CD8-positive, alpha-beta T cell (primary cell): ENCODE measurements at places on chromosomes 16 and 17.

GRCh38 chr16:83501481-83501880 lies 306.3 kb upstream of the HSBP1 start:
- DNase-seq: no peak

DNA sequence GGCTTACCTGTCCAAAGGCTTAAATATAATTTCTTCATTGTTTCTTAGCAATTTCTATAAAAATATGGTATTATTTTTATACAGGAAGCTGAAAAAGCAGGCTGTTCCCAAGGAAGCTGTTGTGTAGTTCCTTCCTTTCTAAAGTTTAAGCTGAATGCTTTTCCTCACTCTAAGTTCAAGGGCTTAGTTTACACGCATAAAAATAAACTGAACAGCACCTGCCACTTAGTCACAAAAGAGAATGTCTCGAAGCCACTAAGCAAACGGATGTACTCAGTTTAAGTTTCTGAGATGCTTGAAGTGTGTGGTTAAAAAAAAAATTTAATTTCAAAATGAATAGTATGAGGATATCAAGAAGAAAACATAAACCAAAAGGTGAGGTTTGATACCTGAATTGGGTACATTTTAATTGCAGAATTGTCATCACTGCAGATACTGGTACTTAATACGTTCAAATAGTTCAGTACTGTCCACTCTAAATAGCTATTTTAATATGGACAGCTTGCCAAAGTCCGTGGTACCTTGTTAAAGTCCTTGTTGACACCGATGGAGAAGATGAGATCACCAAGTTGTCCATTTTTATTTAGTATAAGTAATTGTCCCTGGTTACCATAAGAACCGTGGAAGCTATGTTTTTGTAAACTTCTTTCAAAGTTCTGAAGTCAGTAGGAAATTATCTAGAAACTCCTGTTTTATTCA lies 38.1 kb downstream of the MRTFB start:
- no peak for DNase-seq

GRCh38 chr17:76956846-76957540 lies 88.8 kb downstream of the MGAT5B start:
- DNase-seq: no peak

DNA sequence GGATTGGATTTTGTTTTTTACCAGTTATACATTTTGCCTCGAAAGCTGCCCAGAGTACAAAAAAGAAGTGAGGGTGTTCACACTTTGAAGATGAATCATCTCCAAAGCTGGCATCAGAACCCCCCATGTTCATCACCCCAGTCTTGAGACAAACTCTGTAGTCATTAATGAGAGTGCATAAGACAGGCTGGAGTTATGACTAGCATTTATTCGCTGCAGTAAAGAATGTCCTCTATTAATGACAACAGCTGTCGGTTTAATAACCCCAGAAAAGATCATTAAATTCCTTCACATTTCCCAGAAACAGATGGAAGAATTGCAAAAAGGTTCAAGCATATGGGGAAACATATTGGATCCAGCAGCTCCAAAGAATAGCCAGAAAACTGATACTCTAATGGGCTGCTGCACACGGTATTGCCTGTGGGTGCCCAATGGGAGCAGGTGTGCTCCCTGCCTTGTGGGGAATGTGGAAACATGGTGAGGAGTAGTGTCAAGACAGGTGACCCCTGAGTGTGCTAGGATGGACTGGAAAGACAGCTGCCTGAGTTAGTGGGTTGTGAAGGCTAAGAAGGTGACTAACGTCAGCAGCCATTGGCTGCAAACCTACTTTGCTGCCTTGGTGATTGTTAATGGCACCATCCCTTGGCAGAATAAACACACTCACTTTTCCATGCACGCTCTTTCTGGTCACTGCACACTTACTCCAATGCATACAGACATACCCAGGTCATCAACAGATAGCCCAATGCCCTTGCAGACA lies 81.9 kb downstream of the AIPL1 start:
- DNase-seq: no peak

GRCh38 chr16:52592778-52593177 lies 45.8 kb upstream of the TOX3 start:
- no peak for DNase-seq

- DNase-seq: no peak
These were observed 44.0 kb downstream of the HLF start for GRCh38 chr17:55308613-55309391.

GRCh38 chr17:42438600-42439567 lies 15.8 kb upstream of the CAVIN1 start:
- peak; percentile 68 for DNase-seq

- no peak for DNase-seq
These were observed 33.0 kb downstream of the MPRIP start for GRCh38 chr17:17075125-17075781.

- DNase-seq: no peak
These were observed 53.2 kb upstream of the TRAP1 start for GRCh38 chr16:3770530-3770929.

- no peak for DNase-seq
These were observed 29.1 kb downstream of the EFCAB13 start for GRCh38 chr17:47352848-47353247.

GRCh38 chr17:8776881-8777280 lies 18.5 kb upstream of the SPDYE4 start:
- DNase-seq: no peak

DNA sequence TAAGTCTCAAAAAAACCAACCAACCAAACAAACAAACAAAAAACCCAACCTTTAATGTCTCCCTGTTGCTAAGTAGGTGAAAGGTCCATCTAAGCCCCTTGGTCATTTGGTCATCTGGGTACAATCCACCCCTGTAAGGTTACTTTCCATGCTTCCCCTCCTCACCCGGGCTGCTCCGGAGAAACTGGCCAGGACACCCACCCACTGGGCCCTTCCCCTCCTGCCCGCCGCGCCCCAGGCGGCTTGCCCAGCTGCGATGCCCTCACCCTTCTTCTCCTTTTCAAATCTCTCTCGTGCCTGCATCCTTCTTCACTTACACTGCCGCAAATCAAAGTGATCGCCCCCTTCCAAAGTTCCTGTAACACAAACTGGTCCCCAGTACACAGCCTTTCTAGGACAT lies 2.0 kb downstream of the NTAN1 start:
- DNase-seq: no peak

GRCh38 chr17:78954684-78955083 lies 25.0 kb downstream of the LGALS3BP start:
- no peak for DNase-seq

GRCh38 chr17:8695916-8696415 lies 48.7 kb downstream of the CCDC42 start:
- DNase-seq: no peak

DNA sequence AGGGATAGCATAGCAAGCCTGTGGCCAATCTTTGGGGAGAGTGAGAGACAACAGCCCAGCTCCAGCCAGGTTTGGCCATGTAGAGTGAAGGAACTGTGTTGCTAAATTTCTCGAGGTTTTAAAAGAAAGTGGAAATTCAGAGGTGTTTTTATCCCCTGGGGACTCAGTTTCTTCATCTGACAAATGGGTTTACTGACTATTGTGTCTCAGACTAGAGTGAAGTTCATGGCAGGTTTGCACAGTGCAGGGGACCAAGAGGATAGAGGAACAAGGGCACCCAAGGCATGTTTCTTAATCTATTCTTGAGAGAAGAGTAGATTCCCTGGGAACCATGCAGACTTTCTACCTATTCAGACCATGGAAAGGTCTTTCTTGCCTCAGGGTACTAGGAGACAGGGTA lies 555.8 kb upstream of the C16orf82 start:
- no peak for DNase-seq

DNA sequence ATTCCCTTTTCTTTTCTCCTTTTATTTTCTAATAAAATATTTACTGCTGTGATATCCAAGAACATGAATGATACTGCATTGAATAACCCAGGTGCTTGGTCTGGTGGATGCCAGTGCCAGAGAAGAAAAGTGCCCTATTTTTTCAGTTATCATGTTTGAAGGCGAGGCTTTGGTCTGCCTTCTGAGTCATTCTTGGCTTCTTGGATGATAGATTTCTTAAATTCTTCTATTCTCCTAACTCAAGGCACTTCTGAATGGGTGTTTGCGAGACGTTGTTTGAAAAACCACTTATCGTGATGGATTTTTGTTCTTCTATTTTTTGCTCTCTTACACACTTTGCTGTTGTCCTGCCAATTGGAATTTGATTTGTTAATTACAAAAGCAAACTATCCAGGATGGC lies 66.7 kb downstream of the FTO start:
- no peak for DNase-seq

DNA sequence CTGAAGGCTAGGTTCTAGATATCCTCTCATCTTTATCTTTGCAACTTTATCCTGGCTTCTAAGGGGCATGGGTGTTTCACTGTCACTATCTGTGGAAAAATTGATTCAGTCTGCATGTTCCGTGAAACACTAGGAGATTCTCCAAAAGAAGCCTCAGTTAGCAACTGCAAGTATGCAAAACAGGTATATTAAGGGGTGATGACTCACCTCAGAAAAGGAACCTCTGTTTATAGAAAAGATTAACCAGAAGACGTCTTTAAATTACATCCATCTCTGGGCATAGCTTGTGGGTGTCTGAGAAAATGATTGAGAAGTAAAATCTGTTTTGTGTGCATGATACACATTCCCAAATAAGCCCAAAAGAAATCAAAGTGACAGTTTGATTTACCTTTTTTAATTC lies 353.8 kb upstream of the HSBP1 start:
- no peak for DNase-seq

- DNase-seq: no peak
These were observed 18.1 kb upstream of the ABCA8 start for GRCh38 chr17:68973098-68973846.

- DNase-seq: no peak
These were observed 9.6 kb downstream of the FLOT2 start for GRCh38 chr17:28887871-28888471.

GRCh38 chr17:7477392-7478275 lies 1.8 kb downstream of the ZBTB4 start:
- peak; percentile 85 for DNase-seq

DNA sequence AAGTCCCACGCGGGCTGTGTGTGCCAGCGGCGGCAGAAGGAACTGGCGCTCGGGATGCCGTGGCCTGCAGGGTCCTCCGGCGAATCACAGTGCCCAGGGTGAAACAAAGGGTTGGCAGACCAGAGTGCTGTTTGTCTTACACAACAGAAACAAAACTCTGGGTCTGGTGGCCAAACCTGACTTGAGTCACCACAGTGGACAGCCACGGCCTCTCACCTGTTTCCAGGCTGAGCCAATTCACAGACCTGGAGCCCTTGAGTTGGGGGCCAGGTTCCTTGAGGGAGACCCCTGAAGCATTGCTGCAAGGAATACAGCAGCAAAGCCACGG lies 2.1 kb upstream of the CHMP6 start:
- no peak for DNase-seq

DNA sequence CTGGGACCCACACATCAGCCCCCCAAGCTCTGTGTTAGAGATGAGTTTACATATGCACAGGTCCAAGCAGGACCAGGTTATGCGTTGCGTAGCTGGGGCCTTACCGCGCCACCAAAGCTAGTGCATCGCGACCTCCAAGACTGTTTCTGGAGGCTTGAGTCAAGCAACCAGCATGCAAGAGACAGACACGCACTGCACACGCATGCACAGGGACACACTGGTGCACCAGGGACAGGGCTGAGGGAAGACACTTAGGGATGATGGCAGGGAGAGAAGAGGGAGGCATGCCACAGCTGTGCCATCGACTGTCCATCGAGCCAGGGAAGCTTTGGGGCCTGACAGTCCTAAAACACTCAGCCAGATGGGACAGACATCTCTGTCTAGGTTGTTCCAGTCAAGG lies 72.8 kb downstream of the MYH11 start:
- DNase-seq: no peak

DNA sequence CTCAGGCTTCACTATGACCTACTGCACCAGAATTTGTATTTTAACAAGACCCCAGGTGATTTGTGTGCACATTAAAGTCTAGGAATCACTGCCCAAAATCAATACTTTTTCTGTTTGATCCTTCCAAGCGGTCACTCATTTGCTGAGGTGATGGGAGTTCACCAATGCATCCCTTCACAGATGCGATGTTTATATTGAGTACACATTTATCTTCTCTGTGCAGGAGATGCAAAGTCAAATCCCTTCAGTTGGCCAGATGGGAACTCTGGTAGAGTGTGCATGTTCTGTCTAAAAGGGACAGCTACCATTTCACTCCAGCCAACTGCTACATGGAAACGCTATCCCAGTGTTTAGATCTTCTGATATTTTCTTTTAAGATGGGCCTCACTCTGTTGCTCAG lies 122.6 kb upstream of the HS3ST2 start:
- no peak for DNase-seq

- no peak for DNase-seq
These were observed 9.8 kb downstream of the TMEM208 start for GRCh38 chr16:67236563-67237395.

DNA sequence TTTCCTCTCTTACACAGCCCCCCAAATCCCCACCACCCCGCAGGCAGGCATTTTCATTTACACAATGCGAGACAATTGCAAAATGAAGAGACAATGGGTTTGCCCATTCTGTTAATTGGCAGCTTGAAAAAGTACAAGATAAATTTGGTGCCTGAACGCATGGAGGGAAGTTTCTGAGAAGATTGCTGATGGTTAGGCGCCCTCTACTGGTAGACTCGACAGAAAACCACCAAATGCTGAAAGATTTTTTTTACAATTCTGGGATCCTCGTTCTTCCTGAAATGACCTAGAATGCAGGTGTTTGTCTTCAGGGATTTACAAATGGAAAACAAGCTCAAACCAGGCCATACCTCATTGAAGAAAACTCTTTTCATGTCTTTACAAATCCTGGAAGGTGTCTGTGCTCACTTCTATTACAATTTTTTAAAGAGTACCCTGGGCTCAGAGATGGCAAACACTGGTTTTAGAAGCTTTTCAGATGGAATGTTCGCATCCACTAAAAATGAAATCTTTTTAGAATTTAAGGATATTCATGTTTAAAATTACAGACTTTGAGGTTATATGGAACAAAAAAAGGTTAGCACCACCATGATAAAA lies 338.5 kb downstream of the PMP22 start:
- DNase-seq: peak; percentile 75

DNA sequence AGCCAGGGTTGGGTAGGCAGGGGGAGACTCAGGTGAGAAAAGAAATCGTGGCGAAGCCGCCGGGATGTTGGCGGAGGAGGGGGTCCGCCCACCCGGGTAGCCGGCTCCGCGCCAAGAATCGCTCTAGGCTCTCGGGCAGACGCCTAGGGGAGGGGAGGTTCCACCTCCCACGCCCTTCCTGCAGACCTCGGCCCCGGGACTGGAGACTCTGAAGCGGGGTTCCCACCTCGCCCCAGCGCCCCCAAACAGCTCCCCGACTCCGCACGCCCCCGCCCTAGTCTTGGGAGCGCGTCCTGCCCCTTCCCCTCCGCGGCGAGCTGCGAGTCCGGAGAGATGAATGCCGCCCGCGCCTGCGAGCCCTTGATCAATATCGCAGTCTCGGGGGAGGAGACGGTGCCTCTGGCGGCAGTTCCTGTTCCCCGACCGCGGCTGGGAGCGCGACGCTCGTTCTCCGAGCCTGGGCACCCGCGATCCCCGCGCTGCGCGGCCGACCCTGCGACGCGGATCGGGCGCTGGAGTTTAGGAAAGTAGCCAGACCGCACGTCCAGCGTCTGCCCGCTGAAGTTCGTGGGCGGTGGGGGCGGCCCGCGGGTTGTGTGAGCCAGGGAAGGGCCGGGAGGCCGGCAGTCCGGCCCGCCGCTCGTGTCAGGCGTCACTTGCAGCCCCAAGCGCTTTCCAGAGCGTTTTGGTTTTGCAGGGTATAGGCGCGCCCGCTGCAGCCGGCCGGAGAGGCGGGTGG lies 790 bp downstream of the CRHR1 start:
- peak; percentile 59 for DNase-seq
